ENCODE measurements at places on chromosomes 13 and 19.

- DNase-seq = no peak
These were observed 364.6 kb upstream of the SPRY2 start for GRCh38 chr13:80705371-80706163.

GRCh38 chr13:79995334-79995733 is 345.6 kb downstream of the SPRY2 start:
- no peak for DNase-seq

- no peak for DNase-seq
These were observed 16.1 kb downstream of the LIG1 start for GRCh38 chr19:48154003-48154402.

DNA sequence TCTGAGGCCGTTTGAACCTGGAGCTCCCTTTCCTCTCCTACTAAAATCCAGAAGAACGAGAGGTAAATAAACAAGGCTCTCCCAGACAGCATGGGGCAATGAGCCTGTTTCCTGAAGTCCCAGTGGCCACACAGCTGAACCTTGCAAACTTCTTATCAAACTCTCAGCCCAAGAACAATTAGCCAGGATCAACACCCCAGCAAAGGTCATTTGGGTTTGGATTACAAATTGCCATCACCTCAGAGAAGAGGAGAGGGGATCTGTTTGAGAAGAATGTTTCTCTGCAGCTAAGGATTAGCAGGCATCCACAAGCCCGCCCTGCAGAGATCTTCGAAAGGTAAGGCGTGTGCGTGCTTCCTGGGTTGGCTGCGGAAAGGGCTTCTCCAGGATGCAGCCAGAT is 201.9 kb upstream of the SOX1 start:
- DNase-seq = no peak

DNA sequence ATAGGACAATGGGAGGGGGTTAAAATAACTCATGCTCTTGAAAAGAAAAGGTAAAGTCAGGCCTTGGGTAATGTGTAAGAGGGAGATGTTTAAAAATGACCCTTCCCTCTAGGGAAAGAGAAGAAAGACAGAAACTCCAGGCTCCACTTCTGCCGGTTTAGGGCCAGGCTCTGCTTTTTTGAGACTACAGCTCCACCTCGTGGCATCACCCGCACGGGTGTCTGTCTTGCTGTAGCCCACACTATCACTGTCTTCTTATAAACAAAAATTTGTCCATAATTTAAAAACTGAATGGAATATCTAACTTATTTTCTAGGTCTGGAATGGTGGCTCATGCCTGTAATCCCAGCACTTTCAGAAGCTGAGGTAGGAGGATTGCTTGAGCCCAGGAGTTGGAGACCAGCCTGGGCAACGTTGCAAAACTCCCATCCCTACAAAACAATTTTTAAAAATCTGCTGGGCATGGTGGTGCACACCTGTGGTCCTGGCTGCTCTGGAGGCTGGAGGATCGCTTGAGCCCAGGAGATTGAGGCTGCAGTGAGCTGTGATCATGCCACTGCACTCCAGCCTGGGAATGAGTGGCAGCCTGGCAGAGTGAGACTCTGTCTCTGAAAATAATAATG is 65.1 kb upstream of the GTF3A start:
- DNase-seq = no peak

- no peak for DNase-seq
These were observed 12.3 kb upstream of the RASA3 start for GRCh38 chr13:114144606-114145244.

DNA sequence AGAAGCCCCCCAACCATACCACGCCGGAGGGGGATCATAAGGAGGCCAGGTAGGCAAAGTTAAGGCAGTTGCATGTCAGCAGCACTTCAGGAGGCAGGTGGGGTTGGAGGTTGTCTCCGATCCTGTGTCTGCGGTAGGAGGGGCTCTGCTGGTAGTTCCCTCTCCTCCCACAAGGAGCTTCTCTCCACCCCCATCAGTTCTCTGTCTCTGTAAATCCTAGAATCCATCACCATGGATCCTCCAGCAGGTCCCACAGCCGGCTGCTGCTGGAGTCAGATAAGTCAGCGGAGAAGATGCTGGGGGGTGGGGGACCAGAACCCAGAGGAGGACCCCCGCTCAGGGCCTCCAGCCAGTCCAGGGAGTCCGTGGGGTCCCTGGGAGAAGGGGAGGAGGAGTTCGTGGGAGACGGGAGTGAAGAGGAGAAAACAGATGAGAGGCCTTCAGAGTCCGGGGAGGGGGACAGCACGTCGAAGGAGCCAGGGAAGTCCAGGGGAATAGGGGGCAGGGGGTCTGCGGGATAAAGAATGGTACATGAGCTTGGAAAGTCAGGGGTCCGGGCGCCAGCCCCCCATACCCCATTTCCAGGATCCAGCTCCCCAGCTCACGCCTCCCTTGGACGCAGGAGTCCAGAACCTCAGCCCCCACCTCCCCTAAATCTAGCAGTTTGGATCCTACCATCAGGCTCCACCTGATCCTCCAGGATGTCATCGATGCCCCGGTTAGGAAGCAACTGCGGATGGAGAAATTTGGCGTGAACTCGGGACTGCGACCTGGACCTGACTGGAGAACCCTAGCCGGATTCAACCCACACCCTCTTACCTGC is 6.3 kb downstream of the MAMSTR start:
- no peak for DNase-seq

- DNase-seq = no peak
These were observed 2.6 kb downstream of the MBNL2 start for GRCh38 chr13:97224544-97225300.

- DNase-seq = peak; percentile 68
These were observed 22.3 kb downstream of the IER2 start for GRCh38 chr19:13172346-13173138.

DNA sequence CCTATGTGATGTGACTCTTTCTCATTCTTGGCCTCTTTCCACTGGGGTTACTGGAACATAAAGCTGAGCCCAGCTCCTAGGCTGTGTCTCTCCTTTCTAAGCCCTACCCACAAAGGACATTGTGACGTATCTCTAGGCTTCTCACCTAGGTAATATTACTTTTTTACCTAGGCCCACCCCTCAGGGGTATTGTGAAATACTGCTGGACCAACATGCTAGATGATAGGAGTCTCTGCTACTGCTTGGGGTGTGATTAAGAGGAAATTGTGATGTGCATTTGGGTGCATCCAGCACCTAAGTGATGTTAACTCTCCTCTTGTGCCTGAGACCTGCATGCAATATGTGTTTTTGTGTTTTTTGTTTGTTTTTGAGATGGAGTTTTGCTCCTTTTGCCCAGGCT is 22.8 kb upstream of the ZNF254 start:
- no peak for DNase-seq

DNA sequence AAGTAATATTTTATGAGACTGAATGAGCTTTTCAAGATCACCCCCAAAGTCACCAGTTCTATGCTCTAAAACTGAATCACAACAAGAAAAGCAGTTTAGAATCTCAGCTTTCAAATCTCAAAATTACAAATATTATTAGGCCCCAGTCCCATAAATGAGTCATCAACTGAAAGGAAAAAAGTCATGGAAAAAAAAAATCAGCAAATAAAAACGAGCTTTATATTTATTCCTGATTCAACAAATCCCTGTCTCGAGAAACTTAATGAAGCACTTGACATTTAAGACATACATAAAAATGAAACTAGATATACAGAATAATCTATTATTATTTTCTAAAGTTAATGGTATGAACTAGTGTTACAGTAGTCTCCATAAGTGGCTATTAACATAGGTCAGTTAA is 203.0 kb downstream of the DIAPH3 start:
- no peak for DNase-seq

DNA sequence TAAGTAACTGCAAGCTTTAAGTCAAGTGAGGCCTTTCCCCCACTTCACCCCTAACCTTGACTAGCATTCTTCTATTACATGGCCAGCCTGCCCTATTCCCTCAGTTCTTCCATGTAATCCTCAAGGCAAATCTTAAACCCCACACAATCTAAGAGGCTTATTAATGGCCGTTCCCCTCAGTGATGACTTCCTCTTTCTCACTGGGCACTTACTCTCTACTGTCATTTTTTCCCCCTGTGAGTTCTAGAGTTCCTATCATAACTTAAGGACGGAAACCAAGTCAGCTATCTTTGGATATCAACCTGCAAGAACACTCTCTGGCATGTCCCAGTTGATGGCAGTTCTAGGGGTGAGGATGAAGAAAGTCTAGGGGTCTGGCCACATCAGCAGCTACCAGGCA is 131.2 kb downstream of the DCLK1 start:
- no peak for DNase-seq

DNA sequence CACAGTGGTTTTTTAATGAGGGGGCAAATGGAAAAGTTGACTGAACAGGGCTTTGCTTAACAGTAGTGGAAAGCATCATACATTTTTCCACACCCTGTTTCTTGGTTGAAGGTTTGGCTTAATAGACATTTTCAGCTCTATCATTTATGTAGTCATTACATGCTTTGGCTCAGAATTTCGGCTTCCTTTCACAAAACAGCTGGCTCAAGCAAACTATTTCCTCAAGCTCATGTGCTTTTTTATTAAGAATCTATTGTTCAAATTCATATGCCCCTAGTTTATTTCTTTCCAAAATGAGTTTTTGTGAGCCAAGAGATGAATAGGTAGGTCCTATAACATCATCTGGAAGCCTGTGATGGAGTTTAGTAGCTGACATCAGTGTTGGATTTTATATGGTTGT is 113.8 kb downstream of the SLITRK6 start:
- DNase-seq = no peak

DNA sequence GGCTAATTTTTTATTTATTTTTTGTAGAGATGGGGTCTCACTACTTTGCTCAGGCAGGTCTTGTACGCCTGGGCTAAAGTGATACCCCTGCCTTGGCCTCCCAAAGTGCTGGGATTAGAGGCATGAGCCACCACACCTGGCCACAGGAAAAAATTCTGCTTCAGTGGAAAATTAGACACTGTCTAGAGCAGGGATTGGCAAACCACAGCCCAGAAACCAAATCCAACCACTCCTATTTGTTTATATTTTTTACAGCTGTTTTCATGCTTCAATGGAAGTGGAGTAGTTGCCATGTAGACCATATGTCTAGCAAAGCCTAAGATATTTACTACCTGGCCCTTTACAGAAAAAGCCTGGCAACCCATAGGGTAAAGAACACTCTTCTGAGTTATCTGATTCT is 123.7 kb upstream of the MRI1 start:
- no peak for DNase-seq

DNA sequence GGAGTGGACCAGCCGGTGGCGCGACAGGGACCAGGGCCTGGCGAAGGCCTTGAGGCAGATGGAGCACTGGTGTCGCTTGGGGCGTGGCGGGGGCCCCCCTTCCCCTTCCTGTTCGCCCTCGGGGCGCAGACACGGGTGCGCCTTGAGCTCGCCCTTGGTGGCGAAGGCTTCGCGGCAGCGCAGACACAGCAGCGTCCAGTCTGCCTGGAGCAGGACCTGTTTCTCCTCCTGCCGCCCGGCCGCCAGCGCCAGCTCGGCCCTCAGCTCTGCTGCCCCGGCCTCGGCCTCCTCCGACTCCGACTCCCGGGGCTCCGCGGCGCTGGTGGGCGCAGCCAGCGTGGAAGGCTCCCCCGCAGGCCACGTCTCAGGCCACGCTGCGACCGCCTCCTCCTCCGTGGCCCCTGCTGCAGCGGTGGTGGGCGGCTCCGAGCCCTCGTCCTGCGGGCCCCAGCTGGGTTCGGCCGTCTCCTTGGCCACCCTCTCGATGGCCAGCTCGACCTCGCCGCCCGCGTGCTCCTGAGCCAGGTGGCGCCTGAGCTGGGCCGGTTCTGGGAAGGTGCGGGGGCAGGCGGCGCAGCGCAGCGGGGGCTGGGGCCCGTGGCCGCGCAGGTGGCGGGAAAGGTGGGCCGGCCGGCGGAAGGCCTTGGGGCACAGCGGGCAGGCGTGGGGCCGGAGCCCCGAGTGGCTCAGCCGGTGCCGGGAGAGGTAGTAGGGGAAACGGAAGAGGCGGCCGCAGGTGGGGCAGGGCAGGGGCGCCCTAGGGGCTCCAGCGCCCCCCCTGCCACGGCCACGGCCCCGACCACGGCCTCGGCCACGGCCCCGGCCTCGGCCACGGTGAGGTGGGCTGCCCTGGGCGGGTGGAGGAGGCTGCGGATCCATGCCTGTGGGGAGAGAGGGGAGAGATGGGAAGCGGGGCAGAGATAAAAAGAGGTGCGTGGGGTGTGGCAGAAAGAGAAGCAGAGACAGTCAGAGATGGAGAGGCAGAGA is 1.6 kb downstream of the ZNF579 start:
- no peak for DNase-seq

- DNase-seq = no peak
These were observed 4.9 kb upstream of the HAUS5 start for GRCh38 chr19:35607661-35608060.

DNA sequence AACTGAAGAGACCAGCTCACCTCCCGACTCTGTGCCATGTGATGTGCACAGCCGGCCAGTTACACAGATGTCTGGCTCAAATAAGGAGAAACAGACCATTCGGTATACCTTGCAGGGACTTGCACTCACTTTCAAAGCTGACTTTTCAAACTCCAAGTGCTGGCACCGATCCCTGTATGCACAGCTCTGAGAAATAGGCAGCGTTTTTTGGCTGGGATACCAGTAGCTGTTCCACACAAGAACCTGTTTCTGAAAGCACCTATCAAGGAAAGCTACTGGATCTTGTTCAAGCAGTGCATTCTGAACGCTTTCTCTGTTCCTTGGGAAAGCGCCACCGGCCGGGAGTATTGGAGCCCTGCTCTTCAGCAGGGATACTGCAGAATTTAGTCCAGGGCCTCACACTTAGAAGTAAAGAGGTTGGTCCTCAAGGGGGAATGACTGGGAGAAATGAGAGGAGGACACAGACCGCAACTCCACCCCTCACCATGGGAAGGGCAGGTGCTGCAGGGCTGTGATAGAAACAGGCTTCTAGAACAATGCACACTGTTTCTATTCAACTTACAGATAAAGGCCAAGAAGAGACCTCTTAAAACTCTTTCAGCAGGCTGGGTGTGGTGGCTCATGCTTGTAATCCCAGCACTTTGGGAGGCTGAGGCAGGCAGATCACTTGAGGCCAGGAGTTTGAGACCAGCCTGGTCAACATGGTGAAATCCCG is 53.6 kb upstream of the PABPC3 start:
- no peak for DNase-seq

- no peak for DNase-seq
These were observed 604.2 kb upstream of the PCDH20 start for GRCh38 chr13:62019858-62020257.

GRCh38 chr13:49527123-49527522 is 31.4 kb downstream of the PHF11 start:
- DNase-seq = no peak
